ENCODE measurements at places on chromosomes 12 and 14.

DNA sequence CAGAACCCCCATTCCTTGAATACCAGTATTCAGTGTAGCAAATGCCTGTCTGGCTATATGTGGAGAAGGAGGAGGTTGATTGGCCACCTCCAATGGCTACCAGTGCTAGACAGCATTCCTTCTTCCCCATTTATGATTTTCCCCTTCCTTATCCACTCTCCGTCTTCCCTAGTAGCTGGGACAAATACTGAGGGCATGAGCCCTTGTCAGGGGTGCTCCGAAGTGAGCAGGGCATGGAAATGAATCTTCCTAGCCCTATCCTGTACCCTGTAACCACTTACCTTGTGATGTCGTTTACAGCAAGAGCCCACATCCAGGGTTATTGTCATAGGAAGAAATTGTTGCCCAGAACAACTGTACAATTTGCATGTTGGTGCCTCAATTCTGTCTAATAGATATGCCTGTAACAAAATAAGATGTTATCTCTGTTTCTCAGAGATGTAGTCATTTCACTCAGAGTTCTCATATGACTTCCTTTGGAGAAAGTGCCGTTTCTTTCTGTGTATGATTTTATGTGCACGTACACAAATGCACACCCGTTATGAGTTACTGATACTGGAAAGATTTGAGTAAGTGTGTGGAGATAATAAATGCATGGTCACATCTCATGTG lies 423.7 kb downstream of the EGLN3 start:
- DNase-seq = no peak

DNA sequence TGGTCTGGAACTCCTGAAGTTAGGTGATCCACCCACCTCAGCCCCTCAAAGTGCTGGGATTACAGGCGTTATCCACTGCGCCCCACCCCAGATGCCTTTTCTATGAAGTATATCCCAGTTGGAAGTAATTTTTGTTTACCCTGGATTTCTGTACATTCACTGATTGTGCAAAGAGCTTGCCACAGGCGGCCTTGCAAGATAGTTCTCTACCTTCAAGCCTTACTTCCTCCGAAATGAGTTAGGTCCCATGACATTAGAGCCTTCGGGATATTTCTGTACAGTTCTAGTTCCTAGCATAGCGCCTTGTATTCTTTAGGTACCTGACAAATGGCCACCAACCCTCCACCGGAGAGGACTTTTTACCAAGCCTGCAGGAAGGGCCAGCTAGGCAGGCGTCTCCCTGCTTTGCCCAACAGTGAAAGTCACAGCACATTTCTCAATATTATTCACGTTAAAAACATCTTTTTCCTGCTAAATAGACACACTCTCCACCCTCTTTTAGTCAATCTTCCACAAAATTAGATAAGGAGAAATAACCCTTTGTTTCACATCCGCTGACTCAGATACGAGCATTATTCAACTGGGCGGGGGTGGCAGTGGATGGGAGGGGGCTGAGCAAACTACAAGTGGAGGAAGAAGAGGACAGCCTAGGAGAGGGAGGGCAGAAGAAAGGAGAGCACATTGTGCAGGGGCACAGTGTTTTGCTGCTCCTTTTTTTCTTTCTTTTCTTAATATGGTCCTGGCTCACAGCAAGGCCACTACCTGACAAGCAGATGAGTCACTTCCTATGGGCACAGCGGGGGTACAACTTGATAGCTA lies 40.0 kb upstream of the CAPRIN2 start:
- DNase-seq = no peak

GRCh38 chr14:100530270-100531072 lies 56.7 kb downstream of the BEGAIN start:
- DNase-seq = peak; percentile 4

DNA sequence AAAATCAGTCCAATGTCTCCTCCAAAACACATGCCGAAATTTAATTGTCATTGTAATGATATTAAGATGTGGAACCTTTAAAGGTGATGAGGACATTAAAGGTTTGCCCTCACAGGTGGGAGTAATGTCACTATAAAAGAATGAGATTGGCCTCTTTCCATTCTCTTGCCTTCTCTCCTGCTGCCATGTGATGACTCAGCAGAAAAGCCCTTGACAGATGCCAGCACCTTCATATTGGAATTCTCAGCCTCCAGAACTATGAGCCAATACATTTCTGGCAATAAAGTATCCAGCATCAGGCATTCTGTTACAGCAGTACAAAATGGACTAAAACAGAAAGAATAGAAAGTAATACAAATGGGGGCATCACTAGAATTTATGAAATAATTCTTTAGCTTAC lies 609.7 kb downstream of the SLC16A7 start:
- no peak for DNase-seq

- no peak for DNase-seq
Observed at GRCh38 chr12:77213319-77213718, 147.9 kb upstream of the E2F7 start.

GRCh38 chr12:47407463-47408129 lies 298.2 kb downstream of the RPAP3 start:
- DNase-seq = no peak

DNA sequence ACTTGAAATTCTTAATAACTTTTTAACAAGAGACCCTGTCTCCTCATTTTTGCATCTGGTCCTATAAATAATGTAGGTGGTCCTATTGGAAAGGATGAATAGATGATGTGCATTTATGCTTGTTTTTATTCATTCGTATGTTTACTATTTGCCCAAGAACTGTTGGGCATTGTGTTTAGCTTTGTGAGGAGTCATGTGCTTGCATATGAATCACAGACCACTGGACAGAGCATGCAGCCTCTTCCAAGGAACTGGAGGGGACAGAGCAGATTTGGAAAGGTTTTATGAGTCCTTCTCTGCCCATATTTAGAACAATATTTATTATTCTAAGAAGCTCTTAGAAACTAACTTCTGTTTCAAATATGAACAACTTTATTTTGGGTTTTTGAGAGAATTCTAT lies 414.0 kb downstream of the SOX5 start:
- DNase-seq = no peak

DNA sequence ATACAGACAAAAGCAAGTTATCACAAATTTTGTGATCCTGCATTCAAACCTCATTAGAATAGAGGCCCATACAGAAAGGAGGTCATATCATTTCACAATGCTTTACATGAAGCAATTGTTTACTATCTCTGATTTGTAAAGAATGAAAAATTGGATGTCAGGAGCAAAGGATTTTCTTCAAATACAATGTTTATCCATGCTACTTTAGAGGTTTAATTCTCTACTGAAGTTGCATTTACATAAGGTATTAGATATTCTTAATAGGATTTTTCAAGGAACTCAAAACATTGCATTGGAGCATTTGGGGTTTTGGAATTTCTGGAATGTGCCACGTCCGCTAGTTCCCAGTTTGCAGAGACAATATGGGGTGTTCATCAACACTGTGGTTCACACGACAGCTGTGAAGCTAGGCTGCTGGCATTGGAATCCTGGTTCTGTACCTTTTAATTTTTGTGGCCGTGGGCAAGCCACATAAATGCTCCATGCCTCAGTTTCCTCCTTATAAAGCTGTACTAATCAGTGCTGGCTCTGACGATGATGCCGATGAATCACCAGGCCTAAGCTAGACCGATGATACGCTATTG lies 174.8 kb downstream of the APAF1 start:
- DNase-seq = no peak

DNA sequence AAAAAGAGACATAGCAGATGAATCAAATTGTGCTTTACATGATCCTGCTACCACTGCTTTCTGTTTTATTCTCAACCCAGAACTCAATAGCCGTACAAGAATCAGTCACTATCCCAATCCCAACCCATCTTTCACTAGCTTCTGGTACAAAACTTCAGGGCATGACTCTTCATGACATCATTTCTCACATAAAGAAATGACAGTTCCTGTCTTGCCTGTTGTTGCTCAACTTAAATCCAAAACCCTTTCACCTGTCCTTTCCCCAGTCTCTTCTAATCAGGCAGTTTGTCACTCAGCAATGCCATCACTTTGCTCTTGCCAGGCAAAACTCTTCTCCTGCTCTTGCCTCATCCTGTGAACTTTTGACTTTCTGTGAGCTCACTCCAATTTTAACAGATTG lies 962.8 kb downstream of the GALC start:
- no peak for DNase-seq

DNA sequence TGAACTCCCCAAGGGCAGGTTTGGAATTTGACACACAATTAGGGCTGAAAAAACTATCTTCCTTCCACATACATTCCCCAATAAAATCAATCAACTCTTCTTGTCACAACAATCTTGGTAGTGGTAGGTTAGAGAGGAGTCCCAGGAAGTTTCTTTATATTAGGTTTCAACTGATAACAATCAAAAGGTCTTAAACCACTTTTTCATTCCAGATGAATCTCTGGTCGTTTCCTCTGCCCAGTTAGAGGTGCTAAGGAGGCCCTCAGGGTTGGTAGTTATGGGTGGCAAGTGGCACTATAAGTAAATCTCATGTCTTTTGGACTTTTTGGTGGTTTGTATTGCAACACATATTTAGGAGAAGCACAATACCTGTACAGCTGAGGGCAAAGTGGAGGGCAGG lies 1.7 kb upstream of the SLC38A2 start:
- no peak for DNase-seq

DNA sequence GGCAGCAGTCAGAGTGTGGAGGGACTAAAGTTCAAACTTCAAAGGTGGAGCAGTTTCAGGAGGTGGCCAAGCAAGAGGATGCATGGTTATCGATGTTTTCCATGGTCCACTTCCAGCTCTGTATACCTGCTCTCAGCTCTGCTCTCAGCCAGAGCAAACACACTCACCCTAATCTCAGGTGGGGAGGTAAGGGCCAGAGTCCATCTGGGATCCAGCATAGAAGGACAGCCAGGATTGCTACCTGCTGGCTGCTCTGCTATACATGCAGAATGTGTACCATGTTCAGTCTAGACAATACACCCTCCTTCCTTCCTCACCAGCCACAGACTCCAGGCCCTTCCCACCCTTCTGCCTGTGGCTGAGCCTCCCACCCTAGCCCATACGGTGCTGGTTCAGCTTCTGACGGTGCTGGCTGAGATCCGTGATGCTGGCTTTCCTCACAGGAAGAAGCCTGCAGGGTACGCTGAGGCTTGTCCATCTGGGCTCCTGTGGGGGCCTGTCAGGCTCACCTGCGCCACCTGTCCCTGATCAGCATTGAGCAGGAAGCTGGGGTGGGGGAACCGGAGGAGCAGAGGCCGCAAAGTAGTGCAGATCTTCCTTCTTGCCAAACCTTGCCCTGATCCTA lies 2.4 kb downstream of the CBLN3 start:
- no peak for DNase-seq

GRCh38 chr12:68344126-68344525 lies 12.0 kb upstream of the MDM1 start:
- no peak for DNase-seq
